ENCODE measurements at places on chromosomes 2 and 18.

- DNase-seq: no peak
Observed at GRCh38 chr2:145010635-145011034, 490.7 kb upstream of the ZEB2 start.

- DNase-seq: no peak
Observed at GRCh38 chr2:174046172-174046571, 81.0 kb upstream of the SP3 start.

DNA sequence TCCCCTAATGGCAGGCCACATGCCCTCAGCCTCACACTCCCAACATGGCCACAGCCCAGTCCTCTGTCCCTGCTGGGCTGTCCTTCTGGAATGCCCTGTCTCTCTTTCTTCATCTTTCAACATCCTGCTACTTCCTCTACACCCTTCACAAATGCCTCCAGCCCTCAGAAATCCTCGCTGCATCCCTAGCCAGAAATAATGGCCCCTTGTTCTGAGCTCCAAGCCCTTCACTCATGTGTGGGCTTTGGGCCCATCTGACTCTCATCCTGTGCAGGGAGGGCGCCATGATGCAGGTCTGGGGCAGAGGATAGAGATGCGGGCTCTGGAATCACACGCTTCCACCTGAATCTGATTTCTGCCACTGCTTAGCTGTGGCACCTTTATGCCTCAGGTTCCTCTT lies 181.9 kb downstream of the TNS1 start:
- DNase-seq: no peak

DNA sequence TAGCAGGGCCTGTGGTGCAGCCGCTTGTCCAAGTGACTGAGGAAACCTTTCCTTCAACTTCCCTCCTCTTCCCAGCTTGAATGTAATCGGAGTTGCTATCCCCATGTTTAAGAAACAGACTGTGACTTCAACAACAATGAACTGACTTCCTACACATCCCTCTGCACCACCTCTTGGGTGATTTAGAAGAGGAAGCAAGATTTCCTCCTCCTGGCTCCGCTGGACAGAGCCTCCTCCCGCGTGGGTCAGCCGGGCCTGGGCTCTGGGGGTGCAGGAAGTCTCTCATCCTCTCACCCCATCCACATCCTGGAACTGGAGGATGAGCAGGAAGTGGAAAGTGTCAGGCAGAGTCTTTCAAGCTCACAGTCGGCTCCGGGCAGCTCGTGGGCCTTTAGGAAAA lies 84.3 kb downstream of the GATA6 start:
- DNase-seq: no peak

Data from activated CD4-positive, alpha-beta T cell treated with anti-CD3 and anti-CD28 coated beads, Interleukin-2, Interleukin-6, amounts not matched to agents 100 ng/mL and 50 ng/mL, durations not matched to agents 16 hours and 8 hours (primary cell).